ENCODE measurements at places on chromosomes 2 and 18.

DNA sequence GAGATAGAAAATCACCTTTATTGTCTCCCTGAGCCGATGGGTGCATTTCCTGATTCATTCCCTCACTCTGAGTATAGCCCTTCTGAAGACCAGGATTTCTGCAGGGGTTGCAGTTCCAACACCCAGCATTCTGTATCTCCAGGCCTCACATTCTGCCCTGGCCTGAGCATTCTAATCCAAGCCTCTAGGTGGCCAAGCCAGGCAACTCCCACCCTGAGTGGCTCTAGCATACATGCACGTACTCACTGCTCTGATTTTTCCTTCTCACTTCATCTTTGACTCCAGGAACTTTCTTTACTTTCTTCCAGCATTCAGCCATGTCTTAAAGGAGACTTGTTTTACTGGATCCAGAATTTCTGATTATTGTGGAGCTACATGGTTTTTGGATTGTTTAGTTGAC lies 100.7 kb upstream of the STK39 start:
- peak; percentile 11 for DNase-seq

- DNase-seq = no peak
Observed at GRCh38 chr2:114089636-114090319, 199.9 kb downstream of the ACTR3 start.

DNA sequence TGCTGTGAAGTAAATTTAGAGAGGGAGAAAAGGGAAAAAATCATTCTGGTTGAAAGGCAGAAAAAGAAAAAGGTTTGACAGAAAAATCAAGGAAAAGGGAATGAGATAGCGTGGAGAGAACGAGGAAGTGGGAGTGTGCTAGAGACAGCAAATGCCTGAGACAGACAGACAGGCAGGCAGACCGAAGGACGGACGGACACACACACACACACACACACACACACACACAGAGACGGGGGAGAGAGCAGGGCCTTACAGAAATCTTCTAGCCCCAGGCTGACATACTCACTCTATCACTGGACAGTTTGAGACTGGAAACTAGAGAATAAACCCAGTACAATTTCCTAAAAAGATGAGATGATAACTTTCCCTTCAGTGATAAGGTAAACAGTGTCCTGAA lies 238.4 kb downstream of the ZNF521 start:
- no peak for DNase-seq

- peak; percentile 73 for DNase-seq
Observed at GRCh38 chr2:223041527-223042109, 10.4 kb upstream of the KCNE4 start.

- DNase-seq = no peak
Observed at GRCh38 chr2:85215448-85216401, 82.5 kb downstream of the TCF7L1 start.

- no peak for DNase-seq
Observed at GRCh38 chr2:216126943-216127342, 17.8 kb downstream of the XRCC5 start.

DNA sequence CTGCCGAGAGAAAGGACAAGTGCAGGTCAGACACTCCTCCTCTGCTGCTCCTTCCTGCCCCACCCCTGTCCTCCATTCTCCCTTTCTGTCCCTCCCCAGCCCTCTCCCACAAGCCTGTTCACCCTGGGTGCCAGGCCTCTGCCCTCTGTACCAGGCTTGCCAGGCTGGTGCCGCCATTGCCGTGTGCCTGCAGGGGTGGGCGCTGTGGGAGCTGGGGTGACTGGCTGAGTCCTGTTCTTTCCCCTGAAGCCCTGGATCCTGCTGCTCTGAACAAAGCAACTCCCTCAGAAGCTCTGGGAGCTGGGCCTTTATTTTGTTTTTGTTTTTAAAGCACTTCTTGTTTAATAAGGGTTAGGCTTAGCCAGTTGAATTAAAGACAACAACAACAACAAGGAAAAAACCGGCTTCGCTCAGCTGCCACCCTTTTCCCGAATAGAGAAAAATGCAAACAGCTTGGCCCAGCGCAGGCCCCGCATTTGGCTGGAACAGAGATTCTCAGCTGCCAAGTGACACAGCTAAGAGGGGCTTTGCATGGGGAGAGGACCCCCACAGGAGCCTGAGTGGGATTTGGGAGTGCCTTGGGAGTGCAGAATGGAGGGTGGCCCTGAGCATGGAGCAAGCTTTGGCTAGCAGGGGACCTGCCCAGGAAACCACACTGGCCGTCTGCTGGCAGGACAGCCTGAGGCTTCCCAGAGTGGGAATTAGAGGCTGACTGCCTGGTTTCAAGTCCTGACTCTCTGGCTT lies 9.1 kb downstream of the PCARE start:
- no peak for DNase-seq

Data from heart right ventricle (tissue), 16 donors.